RCC 7860 (cell line): ENCODE measurements at places on chromosomes 2 and 18.

GRCh38 chr2:161946489-161947107 lies 127.4 kb downstream of the DPP4 start:
- peak; percentile 19 for DNase-seq

GRCh38 chr18:12885500-12885899 lies 1.5 kb upstream of the PTPN2 start:
- no peak for DNase-seq

- DNase-seq = no peak
Measured at GRCh38 chr2:239596253-239596652, 195.4 kb upstream of the HDAC4 start.

- no peak for DNase-seq
Measured at GRCh38 chr2:25340181-25340921, 1.4 kb downstream of the DNMT3A start.
